Globus pallidus (tissue), 1 donor: ENCODE measurements at places on chromosomes 6 and 20.

- no peak for DNase-seq
Observed at GRCh38 chr20:63381781-63382431, 20.8 kb upstream of the CHRNA4 start.

GRCh38 chr20:51419231-51419630 is 123.3 kb downstream of the NFATC2 start:
- no peak for DNase-seq

- DNase-seq: no peak
Observed at GRCh38 chr6:119590066-119590465, 240.5 kb upstream of the MAN1A1 start.

GRCh38 chr6:2733736-2734480 is 16.8 kb downstream of the MYLK4 start:
- DNase-seq: no peak

GRCh38 chr6:123770247-123770949 is 33.3 kb upstream of the NKAIN2 start:
- no peak for DNase-seq

DNA sequence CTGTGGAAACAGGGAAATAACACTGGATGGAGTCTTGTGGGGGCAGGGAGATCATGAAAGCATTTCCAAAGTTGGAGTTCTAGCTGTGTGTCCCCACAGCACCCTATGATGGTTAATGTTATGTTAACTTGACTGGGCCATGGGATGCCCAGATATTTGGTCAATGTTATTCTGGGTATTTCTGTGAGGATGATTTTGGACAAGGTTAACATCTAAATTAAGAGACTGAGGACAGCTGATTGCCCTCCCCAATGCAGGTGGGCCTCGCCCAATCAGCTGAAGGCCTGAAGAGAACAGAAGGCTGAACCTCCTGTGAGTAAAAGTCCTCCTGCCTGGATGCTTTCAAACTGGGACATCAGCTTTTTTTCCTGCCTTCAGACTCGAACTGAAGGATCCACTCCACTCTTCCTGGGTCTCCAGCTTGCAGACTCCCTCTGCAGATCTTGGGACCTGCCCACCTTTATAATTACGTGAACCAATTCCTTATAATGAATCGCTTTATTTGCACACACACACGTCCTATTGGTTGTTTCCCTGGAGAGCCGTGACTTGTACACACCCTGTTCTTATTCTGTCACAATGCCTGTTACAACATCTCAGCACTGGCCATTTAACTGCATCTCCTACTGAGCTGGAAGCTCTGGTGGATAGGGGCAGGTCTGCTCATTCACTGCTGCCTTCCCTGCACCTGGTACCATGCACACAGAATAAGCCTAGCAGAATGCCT is 99.5 kb upstream of the IYD start:
- DNase-seq: no peak

DNA sequence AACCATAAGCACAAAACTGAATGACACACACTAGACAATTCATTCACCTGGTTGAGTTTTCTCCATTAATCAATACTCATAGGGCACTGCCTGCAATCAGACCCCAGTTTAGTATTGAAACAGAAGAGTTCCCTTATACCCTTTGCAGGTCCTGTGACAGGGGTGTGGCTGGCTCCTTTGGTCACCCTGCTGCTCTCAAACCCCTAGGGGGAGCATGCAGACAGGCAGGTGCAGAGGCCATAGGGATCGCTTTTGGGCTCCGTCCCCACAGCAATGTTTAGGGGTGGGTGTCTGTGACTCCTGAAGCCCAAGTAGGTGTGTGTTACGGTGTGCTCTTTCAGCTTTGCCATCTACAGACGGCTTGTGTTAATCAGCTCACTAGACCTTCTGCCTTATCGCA is 210.4 kb downstream of the CENPW start:
- no peak for DNase-seq

- DNase-seq: peak; percentile 5
Observed at GRCh38 chr6:139882234-139882633, 507.8 kb upstream of the CITED2 start.

DNA sequence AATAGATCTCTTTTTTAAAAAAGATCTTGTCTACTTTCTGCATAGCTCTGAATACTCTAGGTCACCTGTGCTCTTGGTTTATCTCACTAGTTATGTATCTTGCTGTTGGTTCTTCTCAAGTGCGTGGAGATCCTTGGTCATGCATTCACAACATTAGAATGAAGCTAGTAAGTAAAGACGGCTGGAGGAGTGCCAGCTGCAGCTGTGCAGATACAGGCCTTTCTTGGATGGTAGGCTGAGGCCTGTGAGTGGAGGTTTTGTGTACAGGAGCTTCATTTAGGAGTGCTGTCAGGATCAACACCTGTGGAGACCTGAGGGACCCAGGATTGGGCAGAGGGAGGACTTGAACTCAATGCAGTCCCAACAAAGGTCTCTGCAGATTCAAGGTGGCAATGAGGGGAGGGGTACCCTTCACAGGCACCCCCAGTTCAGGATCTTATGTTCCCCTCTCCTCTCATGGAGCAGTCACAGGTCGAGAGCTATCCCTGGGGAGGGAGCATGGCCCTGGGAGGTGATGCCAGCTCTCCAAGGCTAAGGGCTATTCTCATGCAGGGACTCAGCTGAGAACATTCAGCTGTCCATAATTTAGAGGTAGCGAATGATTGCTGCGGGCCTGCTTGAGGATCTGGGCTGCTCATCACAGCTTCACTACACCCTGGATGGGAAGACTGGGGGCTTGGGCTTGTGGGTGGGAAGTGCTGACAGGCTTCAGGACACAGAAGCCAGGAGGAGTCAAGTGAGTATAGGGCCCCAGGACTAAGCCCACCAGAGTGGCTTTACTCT is 98.9 kb upstream of the ENPP5 start:
- peak; percentile 54 for DNase-seq

DNA sequence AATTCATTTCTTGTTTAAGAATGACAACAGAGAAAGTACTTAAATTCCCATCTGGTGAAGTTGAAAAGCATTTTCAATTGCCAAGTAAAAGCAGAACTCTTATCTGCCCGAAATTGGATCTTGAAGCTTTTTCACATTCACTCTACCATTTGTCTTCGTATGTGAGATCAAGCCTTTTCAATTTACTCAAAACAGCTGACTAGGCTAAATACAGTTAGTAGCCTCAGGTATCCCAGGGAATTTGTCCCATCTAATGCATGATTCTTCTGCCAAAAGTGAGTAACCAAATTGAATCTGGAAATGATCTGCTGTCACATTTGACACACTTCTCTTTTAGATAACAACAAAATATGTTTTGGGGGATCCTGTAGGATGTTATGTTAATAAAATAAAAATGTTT is 596.8 kb upstream of the HS3ST5 start:
- DNase-seq: no peak

GRCh38 chr6:98041056-98041455 is 758.0 kb upstream of the MMS22L start:
- no peak for DNase-seq

DNA sequence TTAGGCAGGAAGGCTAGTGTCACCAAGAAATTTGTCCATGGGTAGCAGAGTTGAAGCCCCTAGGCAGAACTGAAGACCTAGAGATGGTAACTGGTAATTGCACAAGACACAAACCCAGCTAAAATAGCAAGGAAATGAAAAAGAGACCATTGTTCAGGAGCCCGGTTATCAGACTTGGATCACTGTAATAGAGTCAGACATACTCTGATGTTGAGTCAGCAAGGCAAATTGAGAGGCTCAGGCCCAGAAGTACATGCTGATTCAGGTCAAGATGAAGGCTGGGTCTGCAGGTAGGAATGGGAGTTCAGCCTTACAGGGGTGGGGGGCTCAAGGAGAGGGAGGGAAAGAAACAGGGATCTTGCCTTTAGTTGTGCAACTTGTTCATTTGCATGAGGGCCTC is 6.5 kb upstream of the TMEM242 start:
- DNase-seq: no peak

DNA sequence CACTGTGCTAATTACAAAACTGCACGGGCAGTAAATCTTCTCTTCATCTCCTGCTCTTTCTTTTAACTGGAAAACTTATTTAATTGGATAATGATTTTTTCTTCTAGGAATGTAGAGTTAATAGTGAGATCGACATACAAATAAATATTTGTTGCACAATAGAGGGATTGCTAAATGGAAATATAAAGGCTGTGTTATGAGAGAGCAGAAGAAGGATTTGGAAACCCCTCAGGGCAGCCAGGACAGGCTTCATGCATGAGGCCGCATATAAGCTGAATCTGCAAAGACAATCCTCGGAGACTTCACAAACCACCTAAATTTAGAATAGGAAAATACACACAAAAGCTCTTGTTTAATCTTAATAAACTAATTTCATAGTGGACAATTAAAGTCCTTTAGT is 2.9 kb upstream of the TAAR1 start:
- no peak for DNase-seq

GRCh38 chr6:95249175-95249574 is 328.2 kb upstream of the MANEA start:
- no peak for DNase-seq

DNA sequence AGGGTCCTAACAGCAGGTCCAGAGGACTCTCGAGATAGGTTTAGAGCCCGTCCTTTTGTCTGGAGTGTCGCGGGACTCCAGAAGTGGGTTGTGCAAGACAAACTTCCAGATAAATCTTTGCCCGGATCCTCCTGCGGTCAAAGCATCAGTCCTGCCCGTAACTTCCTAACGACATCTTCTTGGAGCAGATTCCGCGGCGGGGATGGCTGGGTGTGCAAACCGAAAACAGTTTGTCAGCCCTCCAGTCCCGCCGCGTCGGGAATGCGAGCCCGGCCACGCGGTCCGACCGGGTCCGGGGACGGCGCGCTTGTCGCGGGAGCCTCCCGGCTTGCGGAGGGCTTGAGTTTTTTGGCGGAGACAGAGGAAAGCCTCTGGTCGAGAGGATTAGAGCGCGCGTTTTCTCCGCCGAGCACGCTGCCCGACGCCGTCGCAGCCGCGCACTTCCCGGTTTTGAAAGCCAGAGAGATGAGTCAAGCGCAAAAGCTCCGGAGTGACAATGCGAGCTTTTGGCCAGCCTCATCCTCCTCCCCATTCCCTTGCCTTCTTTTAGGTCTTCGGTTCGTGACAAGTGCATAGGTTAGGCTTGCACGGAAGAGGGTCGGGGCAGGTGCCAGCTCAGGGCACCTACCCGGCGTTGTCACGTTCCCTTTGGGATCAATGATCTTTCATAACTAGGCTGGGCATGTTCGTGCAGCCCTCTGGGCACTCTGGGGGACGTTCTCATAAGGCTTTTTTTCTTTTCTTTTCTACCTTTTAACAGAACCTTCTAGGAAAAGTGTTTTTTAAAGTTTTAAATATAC is 91.3 kb upstream of the PRDM1 start:
- peak; percentile 14 for DNase-seq

DNA sequence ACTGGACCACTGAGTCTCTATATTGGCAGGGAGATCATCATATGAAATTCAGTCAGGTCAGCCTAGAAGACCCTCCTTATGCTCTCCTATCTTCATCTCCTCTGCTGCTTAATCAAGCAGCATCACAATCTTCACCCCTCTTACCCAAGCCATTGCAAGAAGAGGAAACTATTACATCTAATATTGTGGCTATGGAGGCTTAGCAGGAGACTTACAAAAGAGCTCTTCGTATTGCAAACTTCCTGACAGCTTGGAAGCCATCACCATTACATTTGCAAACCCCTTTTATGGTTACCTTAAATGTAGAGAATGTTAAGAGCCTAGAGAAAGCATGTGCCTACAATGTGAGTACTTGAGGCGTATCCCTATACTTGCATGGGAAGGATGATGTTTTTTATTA is 87.2 kb upstream of the STXBP5 start:
- DNase-seq: no peak

GRCh38 chr6:3913958-3914337 is 64.8 kb downstream of the FAM50B start:
- DNase-seq: no peak

DNA sequence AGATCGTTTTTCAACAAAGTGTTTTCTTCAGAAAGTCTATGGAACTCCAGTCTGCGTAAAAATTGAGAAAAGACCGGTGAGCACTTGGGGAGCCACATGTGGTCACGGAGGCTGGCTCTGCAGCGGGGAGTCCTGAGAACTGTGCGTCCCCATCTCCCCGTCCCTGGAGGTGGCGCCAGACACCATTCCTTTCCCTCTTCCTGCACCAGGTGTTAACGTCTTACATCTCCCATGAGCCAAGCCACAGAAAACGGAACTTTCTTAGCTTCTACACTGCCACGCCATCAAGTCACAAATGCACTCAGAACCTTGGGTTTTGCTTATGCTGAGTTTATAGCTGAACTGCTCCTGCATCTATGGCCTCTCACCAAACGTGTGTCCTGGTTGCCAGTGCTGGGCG is 62.6 kb downstream of the GINS1 start:
- no peak for DNase-seq

GRCh38 chr20:49924247-49924646 is 8.9 kb upstream of the SPATA2 start:
- DNase-seq: no peak

GRCh38 chr6:157099912-157100593 is 223.3 kb downstream of the TMEM242 start:
- no peak for DNase-seq

DNA sequence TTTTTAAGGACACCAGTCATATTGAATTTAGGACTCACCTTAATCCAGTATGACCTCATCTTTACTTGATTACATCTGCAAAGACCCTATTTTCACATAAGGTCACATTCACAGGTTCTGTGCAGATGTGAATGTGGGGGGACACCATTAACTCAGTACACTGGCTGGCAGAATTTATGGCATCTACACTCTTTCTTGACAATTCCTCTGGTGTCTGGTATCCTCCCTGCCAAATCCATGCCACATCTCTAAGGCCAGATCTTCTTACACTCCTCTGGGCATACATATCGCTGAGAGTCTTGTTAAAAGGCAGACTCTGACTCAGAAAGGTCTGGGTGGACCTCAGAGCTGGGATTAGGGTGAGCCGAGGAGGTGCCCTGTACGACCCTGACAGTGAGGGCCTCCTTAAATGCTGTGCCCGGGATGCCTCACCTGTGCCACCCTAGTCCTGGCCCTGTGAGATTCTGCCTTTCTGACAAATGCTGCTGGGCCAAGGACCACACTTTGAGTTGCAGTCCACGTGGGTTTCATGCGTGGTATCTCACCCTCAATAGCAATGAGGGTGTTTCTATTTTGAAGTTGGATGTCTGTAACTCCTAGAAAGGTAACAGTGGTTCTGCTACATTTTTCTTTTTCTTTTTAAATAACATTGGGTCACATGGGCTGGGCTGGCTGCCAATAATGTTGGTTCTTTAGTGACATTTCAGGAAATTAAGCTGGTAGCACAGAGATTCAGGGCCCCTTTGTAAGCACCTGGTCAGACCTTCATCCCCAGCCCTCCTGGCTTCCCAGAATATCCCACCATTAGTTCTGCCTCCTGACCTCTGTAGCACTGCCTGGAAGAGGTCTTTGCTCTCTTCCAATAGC is 17.2 kb upstream of the LRRN4 start:
- no peak for DNase-seq

DNA sequence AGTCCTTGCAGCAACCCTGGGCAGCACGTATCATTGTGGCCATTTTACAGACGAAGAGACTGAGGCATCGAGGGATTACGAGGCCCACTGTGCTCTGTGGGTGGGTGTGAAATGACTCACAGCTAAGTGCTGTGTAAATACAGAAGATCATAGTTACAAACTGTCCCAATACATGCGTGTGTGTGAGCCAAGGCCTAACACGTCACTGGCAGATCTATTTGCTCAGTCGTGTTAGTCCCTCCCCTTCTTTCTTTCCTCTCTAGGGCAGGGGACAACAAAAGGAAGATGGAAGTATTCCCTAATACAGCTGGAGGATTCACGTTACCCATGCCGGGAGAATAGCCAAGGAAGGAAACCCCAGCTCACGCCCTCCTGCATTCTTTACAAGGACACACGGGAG is 175.9 kb downstream of the CDC5L start:
- DNase-seq: no peak
